WTC11 (cell line): ENCODE measurements at places on chromosomes 6 and 20. TPM values are rescaled to one million over a fixed set of nuclear protein-coding genes. Genes with fewer than 3 reads are reported as not detected.

CLPSL2 gene
- total RNA-seq, result 2.8 to 6.2 TPM (median 3.4 TPM) in 3 replicates

TSHZ2 gene
- total RNA-seq, result 0.20 to 0.60 TPM (median 0.23 TPM) in 3 replicates

NRSN1 gene
- total RNA-seq, result not detected in 3 replicates

HLA-DOA gene
- 13.6 to 24.6 TPM (median 24.4 TPM) in 3 replicates for total RNA-seq

PPP1R3G gene
- total RNA-seq, result 0.15 to 0.48 TPM (median 0.48 TPM) in 3 replicates

PCSK2 gene
- 0.74 to 1.1 TPM (median 0.98 TPM) in 3 replicates for total RNA-seq

TP53INP2 gene
- total RNA-seq, result 3.8 to 4.3 TPM (median 4.1 TPM) in 3 replicates

ENPP5 gene
- 9.1 to 10.8 TPM (median 9.3 TPM) in 3 replicates for total RNA-seq

CLVS2 gene
- total RNA-seq, result 0.46 to 0.90 TPM (median 0.60 TPM) in 3 replicates

RHAG gene
- 0.30 to 0.60 TPM (median 0.31 TPM) in 3 replicates for total RNA-seq

DNA sequence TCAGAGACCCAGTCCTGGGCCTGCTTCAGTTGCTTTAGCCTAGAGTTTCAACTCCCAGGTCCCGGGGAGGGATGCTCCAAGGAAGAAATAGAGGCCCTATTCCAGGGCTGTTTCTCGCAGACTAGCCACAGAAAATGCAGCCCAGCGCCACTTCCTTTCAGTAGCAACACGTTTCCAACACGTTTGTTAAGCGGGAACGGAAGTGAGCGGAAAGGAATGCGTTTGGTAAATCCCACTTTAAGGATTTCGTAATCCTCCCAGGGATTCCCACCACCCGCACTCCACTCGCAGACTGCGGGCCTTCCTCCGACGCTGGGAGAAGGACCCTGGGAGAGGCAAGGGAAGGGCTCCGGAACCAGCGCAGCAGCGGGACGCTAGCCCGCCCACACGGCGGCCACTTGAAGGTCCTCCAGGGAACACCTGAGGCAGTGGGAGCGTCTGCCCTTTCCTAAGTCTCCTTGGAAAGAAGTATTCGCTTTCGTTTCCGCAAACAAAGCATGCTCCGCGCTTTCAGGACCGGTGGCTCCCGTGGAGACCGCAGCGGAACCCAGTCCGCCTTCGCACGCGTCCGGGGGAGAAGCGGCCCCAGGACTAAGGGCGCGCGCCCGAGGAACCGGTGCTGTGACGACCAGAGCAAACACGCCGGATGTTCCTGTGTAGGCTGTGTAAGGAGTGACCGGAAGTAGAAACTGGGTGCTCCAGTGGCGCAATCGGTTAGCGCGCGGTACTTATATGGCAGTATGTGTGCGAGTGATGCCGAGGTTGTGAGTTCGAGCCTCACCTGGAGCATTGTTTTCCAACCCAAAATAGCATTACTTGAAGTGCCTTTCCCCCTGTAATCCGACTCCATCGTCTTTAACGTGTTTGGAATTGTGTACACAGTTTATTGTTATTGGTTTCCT, 227.6 kb upstream of the PRSS16 start:
- no peaks in the 10 kb centered on the region for H3K27me3 ChIP-seq
- H3K4me3 ChIP-seq, result peak overlapping the region; percentile 93
- H3K4me1 ChIP-seq, result peaks cover 18% of the 10 kb centered on the region
- peak; percentile 88 for DNase-seq

DNA sequence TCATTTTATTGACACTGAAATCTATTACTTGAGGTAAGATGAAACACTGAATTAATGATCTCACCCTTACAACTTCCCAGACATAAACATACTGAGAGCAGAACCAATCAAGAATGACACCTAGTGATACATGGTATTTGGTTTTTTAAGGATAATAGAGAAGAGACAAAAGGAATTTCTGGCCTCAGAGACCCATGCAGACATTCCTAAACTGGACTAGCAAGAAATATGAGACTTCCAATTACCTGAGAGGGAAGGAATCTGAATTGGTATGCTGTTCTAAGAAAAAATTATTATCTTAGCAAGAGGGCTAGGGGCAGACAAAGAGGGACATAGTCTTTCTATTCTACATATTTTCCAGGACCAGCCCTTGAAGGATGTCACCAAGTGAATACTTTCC, 141.1 kb downstream of the BMP5 start:
- DNase-seq, result no peak
- H3K27me3 ChIP-seq, result peaks cover 8% of the 10 kb centered on the region
- H3K4me3 ChIP-seq, result no peak overlapping the region

- no peak overlapping the region for H3K4me3 ChIP-seq
- no peak overlapping the region for H3K27ac ChIP-seq
Observed at GRCh38 chr20:6081236-6081635, 27.4 kb upstream of the LRRN4 start.

DNA sequence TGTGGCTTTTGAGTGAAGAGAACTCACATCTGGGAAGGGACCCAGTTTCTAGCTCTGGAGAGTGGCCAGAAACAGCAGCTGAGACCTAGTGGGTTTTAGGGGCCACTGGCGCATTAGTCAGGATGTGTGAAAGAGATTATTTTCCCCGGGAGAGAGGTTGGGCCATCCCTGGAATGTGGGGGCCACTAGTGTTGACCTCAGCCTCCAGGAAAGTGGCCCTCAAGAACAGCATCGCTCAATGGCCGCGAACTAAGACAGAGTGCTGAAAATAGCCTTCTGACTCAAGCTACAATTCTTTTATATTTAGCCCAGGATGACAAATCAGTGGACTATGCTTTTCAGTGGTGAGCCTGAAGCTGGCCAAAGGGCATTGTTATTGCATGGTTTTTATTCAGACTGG, 210.4 kb upstream of the RNF24 start:
- DNase-seq, result no peak
- H3K4me1 ChIP-seq, result no peaks in the 10 kb centered on the region
- no peak overlapping the region for H3K4me3 ChIP-seq

GRCh38 chr20:32168184-32168910, 39.2 kb downstream of the PLAGL2 start:
- H3K36me3 ChIP-seq, result peaks cover 25% of the 10 kb centered on the region
- peak overlapping the region; percentile 58 for H3K27ac ChIP-seq
- peaks cover 11% of the 10 kb centered on the region for H3K4me1 ChIP-seq
- H3K27me3 ChIP-seq, result no peaks in the 10 kb centered on the region
- peak; percentile 31 for DNase-seq
- no peak overlapping the region for H3K4me3 ChIP-seq

DNA sequence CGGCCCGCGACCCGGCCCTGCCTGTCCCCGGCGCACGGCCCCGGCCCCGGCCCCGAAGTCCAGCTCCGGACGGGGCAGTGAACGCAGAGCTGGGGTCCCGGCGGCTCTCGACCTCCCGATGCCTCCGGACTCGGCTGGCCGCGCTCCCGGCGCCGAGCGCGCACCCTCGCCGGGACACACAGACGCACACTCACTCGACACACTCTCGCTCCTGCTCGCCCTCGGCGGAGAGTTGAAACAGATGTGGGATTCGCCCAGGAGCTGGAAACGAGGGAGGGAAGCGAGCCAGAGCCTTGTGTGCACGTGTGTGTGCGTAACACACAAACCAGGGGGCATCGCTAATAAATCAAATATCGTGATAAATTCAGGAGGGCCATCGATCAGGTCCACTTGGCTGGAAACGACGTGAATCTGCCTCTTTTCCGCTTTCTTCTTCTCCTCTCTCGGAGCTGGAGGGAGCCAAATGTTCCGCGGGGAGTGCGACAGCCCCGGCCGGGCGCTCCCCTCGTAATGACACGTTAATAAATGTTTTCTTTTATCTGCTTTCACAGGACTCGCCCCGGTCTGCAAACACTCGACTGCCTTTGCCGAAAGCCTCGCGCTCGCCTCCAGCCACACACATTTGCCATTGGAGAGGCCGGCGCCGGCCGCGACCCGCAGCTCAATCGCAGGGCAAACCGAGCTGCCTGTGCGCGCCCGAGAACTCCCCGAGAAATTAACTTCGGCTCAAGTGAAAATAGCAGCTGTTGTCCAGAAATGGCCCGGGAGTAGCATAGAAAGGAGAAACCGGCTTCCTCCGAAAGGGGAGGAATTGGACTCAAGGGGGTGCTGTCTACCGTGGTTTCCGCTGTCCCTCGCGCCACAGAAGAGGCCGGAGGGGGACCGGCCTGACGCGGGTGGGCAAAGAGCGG, 828 bp upstream of the SULF2 start:
- no peak overlapping the region; the same call in 1 of the 2 replicates for H3K27ac ChIP-seq
- peaks cover 42% of the 10 kb centered on the region for H3K4me1 ChIP-seq
- DNase-seq, result peak; percentile 63
- H3K36me3 ChIP-seq, result no peaks in the 10 kb centered on the region

- no peaks in the 10 kb centered on the region for H3K27me3 ChIP-seq
- peaks cover 47% of the 10 kb centered on the region for H3K4me1 ChIP-seq
- no peak for DNase-seq
- peak overlapping the region; percentile 51 for H3K27ac ChIP-seq
- H3K4me3 ChIP-seq, result no peak overlapping the region
- H3K36me3 ChIP-seq, result peaks cover 27% of the 10 kb centered on the region
Observed at GRCh38 chr6:166333172-166333995, 9.0 kb downstream of the SFT2D1 start.

GRCh38 chr20:58875541-58876134, 23.1 kb downstream of the GNAS start:
- H3K4me3 ChIP-seq, result no peak overlapping the region
- no peaks in the 10 kb centered on the region for H3K27me3 ChIP-seq
- no peak for DNase-seq
- peaks cover 10% of the 10 kb centered on the region for H3K36me3 ChIP-seq

DNA sequence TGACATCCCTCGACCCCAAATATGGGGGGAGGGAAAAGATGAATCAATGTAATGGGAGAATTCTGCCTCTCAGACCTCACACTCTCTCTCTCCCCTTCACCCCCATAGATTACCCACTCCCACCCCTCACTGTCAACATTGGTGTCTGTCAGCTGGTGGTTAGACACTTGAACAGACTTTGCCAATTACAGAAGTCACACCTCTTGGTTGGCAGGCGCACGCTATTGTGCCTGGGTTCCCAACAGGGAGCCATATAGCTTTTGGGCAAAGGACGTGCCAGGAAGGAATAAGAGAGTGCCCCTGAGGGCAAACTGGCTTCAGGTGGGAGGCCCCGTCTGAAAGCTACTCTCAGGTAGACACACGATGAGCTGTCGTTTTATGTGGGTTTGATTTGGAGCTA, 54.1 kb upstream of the FYN start:
- peaks cover 8% of the 10 kb centered on the region for H3K36me3 ChIP-seq
- H3K27ac ChIP-seq, result no peak overlapping the region
- no peak for DNase-seq
- H3K4me3 ChIP-seq, result no peak overlapping the region
- peaks cover 32% of the 10 kb centered on the region for H3K4me1 ChIP-seq

GRCh38 chr20:48679599-48679998, 148.2 kb downstream of the PREX1 start:
- peak; percentile 86 for DNase-seq
- no peak overlapping the region for H3K27ac ChIP-seq
- peaks cover 11% of the 10 kb centered on the region; the same call in 1 of the 2 replicates for H3K4me1 ChIP-seq
- H3K27me3 ChIP-seq, result no peaks in the 10 kb centered on the region

DNA sequence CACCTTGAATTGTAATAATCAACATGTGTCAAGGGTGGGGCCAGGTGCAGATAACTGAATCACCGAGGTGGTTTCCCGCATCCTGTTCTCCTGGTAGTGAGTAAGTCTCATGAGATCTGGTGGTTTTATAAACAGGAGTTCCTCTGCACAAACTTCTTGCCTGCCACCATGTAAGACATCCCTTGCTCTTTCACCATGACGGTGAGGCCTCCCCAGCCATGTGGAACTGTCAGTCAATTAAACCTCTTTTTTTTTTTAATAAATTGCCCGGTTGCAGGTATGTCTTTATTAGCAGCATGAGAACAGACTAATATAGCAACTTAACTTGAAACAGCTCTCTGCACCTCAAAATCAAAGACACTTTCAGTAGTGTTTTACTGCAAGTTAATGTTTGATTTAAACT, 121.6 kb downstream of the OGFRL1 start:
- DNase-seq, result no peak
- H3K27ac ChIP-seq, result no peak overlapping the region
- H3K36me3 ChIP-seq, result peaks cover 3% of the 10 kb centered on the region; the same call in 1 of the 2 replicates
- H3K27me3 ChIP-seq, result no peaks in the 10 kb centered on the region; the same call in 1 of the 2 replicates
- H3K4me1 ChIP-seq, result peaks cover 36% of the 10 kb centered on the region
- H3K4me3 ChIP-seq, result no peak overlapping the region

- DNase-seq, result no peak
- H3K36me3 ChIP-seq, result no peaks in the 10 kb centered on the region
- no peaks in the 10 kb centered on the region; the same call in 1 of the 2 replicates for H3K27me3 ChIP-seq
- H3K27ac ChIP-seq, result 0 out of 2 replicates have a peak overlapping the region, but pooled peaks have one; percentile 57
- peaks cover 61% of the 10 kb centered on the region for H3K4me1 ChIP-seq
Observed at GRCh38 chr20:9021216-9021615, 47.7 kb upstream of the PLCB4 start.

GRCh38 chr6:116278854-116279231, 887 bp downstream of the TSPYL1 start:
- H3K27ac ChIP-seq, result peak overlapping the region; percentile 100
- H3K4me3 ChIP-seq, result peak overlapping the region; percentile 96
- DNase-seq, result no peak
- H3K4me1 ChIP-seq, result peaks cover 55% of the 10 kb centered on the region

DNA sequence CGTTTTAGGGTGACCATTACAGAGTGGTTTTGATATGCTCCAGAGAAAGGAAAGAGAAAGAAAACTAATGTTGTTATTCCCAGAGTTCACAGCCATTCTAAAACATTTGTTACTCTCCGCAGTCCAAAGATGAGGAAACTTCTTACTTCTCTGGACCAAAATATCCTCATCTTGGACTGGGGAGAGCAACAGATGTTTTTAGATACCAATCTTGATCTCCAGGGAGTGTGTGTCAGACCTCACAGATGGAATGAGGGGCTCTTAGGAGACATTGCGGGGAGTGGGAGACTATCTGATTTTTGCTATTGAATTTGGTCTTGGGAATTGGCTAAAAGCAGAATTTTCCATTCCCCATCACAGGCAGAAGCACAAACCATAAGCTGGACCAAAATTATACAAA, 110.8 kb downstream of the TNFAIP3 start:
- H3K27ac ChIP-seq, result no peak overlapping the region
- no peaks in the 10 kb centered on the region for H3K27me3 ChIP-seq
- no peak for DNase-seq
- no peak overlapping the region for H3K4me3 ChIP-seq
- H3K4me1 ChIP-seq, result peaks cover 13% of the 10 kb centered on the region

DNA sequence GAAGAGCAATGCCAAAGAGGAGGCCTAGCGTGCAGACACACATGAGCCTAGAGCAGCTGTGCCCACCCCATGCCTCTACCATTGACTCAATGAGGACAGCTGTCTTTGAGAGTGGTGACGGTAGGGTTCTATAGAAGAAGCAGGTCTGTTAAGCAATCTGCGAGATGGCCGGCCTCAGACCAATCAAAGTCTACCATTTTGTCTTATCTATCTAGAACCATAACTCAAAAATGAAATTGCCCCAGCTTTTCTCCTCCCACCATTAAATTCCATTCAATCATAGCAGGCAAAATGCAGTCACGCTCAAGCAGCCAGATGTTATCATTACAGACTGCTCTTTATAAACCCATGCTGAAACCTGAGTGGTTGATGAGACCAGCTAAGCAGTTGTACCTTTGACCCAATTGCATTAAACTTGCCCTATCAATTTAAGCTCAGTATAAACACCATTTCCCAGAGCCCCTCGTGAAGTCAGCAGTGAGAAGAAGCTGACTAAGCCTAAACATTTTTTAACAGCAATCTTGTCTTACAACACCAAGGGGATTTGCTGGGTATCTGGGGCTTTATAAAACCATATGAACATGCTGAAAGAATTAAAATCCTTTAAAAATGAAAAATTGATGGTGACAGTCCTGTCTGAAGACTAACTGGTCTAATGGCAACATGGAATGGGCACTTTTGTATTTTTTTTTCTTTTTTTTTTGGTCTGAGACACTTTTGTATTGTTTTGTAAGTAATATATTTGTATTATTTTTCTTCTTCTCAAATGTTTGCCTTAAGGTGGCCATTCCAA, 57.5 kb downstream of the FOXC1 start:
- H3K27ac ChIP-seq, result no peak overlapping the region
- H3K27me3 ChIP-seq, result no peaks in the 10 kb centered on the region
- no peak for DNase-seq
- H3K36me3 ChIP-seq, result no peaks in the 10 kb centered on the region
